ENCODE measurements at places on chromosomes 5 and 9. TPM values are rescaled to one million over a fixed set of nuclear protein-coding genes. Genes with fewer than 3 reads are reported as not detected.
A peak's percentile ranks its signal among the peaks of the same experiment; 100 is the strongest.

DNA sequence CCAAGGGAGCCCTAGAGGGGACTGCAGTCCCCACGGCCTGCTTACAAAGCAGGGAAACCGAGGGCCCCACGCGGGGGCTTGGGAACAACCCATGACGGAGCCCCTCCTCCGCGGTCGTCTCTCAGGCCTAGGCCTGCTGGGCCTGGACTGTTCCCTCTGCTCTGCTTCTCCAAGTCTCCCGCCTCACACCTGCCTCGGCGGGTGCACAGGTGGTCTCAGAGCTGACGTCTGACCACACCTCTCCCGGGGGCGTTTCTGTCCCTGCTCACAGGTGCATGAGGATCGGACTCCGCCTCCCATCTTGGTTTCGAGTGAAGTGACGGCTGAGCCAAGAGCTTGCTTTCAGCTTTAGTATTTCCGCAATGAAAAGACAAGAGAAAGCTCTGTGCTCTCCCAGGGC is 72.1 kb downstream of the MRPL36 start:
- no peaks in the 10 kb centered on the region for H3K4me1 ChIP-seq
- peaks cover 29% of the 10 kb centered on the region for H3K27me3 ChIP-seq
- no peak overlapping the region for H3K27ac ChIP-seq
- no peak for DNase-seq
- H3K36me3 ChIP-seq = no peaks in the 10 kb centered on the region

SVEP1 gene
- total RNA-seq = 0.45 TPM

SLC45A2 gene
- 0.31 TPM for total RNA-seq

- no peak overlapping the region for H3K27ac ChIP-seq
- H3K27me3 ChIP-seq = no peaks in the 10 kb centered on the region
- H3K36me3 ChIP-seq = no peaks in the 10 kb centered on the region
- peak; percentile 43 for DNase-seq
- peak overlapping the region; percentile 6 for H3K4me3 ChIP-seq
These were observed 156.6 kb upstream of the DMRT1 start for GRCh38 chr9:684941-685340.

DDX4 gene
- not detected for total RNA-seq

- no peaks in the 10 kb centered on the region for H3K4me1 ChIP-seq
- H3K36me3 ChIP-seq = no peaks in the 10 kb centered on the region
- no peak overlapping the region for H3K4me3 ChIP-seq
- H3K27me3 ChIP-seq = no peaks in the 10 kb centered on the region
These were observed 39.4 kb upstream of the TRAF1 start for GRCh38 chr9:120966013-120966369.

GRCh38 chr5:137142346-137142745 is 356.8 kb downstream of the SPOCK1 start:
- no peaks in the 10 kb centered on the region for H3K36me3 ChIP-seq
- DNase-seq = no peak
- H3K27ac ChIP-seq = no peak overlapping the region
- H3K4me3 ChIP-seq = no peak overlapping the region

Measured in A673 (cell line).